ENCODE measurements at places on chromosomes 12 and 14.

DNA sequence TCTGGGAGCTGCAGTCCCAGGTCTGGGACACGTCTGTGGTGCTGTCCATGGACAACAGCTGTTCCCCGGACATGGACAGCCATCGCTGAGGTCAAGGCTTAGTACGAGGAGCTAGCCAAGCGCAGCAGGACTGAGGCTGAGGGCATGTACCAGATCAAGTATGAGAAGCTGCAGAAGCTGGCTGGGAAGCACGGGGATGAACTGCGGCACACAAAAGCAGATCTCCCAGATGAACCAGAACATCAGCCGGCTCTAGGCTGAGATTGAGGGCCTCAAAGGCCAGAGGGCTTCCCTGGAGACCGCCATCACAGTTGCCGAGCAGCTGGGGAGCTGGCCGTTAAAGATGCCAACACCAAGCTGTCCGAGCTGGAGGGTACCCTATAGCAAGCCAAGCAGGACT is 375.3 kb downstream of the SEC23A start:
- DNase-seq = no peak

GRCh38 chr12:121801595-121802484 is 2.0 kb upstream of the SETD1B start:
- no peak for DNase-seq

GRCh38 chr12:109266106-109266879 is 42.8 kb downstream of the FOXN4 start:
- DNase-seq = no peak

DNA sequence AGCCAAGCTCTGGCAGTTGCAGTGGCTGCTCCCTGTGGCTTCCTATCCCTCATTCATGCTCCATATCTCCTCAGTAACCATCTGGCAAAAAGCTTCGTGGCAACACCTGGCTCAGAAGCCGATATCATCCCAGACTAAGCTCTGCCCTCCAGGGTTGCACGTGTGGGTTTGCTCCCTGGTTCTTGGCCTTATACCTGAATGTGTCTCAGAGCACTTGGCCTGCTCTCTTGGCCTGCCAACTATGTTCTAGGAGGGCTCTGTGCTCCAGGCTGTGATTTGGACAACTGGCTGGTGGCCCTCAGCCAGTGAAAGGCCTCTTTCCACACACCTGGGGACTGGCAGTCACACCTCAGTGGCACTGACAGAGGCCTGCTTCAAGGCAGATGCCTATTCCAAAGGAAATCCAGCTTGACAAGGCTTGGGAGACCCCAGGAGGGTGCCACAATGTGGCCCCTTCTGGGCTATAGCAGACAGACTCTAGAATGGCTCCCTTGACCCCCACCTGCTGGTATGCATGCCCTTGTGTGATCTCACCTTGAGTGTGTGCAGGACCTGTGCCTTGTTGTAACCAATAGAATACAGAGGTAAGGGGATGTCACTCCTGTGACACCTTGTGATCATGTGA is 10.5 kb downstream of the PLD4 start:
- no peak for DNase-seq

GRCh38 chr12:130636370-130636769 is 79.7 kb downstream of the RIMBP2 start:
- DNase-seq = no peak

GRCh38 chr12:122227341-122227740 is 1.5 kb upstream of the DIABLO start:
- DNase-seq = no peak

- DNase-seq = no peak
Observed at GRCh38 chr12:69464428-69464827, 5.8 kb upstream of the FRS2 start.

GRCh38 chr12:10395390-10395998 is 5.7 kb upstream of the KLRK1 start:
- DNase-seq = no peak

DNA sequence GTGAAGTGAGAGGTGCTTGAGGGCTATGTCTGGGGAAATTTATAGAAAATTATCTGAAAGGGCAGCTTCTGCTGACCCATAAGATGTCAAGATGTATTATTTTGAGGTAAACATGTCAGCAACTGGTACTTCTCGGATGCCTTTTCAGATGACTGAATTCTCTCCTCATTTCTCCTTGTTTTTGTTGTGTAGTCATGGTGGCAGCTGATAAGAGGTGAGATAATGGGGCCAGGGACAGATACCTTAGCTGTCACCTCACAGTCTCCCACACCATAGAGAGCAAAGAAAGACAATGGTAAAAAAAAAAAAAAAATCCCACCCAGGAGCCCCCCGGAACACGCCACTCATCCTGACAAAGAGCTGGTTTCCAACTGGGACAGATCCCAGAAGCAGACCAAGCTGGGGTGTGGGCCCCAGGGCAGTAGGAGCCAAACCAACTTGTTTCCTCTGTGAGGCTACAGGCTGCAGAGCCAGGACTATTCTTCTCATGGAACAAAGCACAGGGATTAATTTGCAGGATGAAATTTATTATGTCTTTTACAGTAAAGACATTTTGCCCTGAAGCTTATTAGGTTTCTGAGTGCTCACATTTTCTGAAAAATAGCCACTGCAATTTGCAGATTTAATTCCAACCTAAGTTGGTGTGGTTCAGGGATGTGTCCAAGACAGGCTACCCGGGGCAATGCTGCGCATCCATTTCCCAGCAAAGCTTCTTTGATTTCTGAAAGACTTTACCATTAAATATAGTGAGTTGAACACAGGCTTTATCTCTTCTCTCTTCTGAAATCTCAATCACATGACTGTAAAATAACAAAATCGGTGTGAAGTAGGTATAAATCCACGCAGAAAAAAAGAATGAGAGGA is 52.2 kb downstream of the NDUFA12 start:
- DNase-seq = no peak

DNA sequence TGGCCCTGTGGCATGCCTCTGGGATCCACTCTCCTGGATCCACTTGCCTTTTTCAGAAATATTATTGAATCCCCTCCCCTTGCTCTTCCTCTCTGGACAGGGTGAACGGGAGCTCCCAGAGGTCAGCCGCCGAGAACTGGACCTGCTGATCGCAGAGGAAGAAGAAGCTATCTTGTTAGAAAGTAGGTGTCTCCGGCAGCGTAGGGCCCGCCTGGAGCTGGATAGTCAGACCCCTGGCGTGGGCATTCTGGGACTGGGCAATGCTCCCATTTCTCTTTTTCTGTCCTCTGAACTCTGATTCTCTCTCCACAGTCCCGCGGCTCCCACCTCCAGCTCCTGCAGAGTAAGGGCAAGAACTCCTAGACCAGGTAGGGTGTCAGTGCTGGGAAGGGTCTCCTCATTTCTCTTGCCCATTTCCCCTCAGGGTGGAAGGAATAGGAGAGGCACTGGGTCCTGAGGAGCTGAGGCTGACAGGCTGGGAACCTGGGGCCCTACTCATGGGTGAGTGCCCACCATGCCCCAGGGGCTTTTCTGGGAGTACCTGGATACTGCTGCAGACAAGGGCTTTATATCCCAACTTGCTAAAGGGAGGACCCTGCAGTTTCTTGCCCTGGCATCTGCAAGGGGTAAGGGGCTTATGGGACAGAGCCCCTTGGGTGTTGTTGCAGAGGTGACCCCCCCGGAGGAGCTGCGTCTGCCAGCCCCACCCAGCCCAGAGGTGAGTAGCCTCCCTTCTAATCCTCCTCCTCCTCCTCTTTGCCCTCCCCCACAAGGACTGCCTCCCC is 5.4 kb downstream of the REC8 start:
- DNase-seq = no peak

DNA sequence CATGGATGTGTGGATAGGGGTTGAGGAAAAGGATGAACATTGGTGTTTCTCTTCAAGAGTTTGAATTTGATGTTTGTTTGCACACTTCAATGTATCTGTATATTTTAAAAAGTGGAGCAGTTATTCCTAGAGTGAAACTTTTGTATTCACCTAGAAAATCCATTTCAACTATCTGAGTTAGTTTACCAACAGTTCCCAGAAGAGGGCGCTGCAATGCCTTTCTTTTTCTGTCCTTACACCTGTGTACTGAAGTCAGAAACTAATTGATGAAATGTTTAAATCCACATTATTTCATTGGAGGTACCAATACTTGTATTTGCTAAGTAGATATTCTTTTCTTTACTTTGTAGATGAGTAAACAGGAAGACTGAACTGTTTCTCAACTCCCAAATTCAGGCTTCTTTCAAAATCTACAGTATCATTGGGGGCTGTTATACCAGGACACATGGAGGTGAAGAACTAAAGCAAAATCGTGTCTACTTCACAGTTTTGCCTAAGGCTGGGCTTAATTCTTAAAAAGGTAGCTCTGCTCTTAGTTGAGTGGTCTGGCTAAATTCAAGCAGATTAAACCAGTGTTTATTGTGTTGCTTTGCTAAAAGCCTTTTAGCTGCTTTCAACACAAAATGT is 26.6 kb upstream of the KLRB1 start:
- DNase-seq = no peak

DNA sequence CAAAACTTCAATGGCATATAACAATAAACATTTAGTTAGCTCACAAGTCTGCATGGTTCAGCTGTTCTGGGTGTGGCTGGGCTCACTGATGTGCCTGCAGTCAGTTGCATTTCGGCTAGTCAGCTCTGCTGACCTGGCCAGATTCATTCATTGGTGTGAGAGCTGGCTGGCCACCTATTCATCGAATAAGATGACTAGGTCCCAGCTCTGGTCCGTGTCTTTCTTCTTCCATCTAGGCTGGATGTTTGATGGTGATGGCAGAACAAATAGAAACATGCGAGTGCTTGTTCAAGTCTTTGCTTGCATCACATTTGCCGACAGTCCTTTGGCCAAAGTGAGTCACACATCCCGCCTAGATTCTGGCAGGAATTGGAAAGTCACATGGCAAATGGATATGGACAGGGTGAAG is 203.3 kb upstream of the CRY1 start:
- no peak for DNase-seq

- no peak for DNase-seq
Observed at GRCh38 chr14:67536087-67536486, 3.0 kb downstream of the PLEKHH1 start.

- DNase-seq = no peak
Observed at GRCh38 chr14:86091811-86092210, 561.9 kb downstream of the FLRT2 start.

DNA sequence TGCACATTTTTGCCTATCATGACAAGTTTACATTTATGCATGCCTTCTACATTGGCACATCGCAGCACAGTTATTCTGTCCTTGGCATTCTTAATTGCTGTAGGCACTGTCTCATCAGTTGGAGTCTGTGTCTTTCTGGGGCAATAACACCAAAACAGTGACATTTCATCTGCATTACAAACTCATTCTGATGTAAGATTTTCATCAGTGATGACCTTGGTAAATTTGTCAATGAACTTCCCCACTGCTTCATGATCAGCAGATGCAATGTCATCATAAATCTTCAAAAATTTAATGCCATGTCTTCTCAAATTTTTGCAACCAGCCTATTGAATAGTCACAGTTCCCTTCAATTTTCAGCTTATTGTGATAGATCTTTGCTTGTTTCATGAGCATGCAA is 85.5 kb downstream of the CAPZA3 start:
- DNase-seq = no peak

GRCh38 chr12:82182601-82183190 is 175.5 kb downstream of the CCDC59 start:
- no peak for DNase-seq

- DNase-seq = no peak
Observed at GRCh38 chr14:62847168-62847567, 198.1 kb downstream of the KCNH5 start.

GRCh38 chr12:57687862-57688261 is 6.1 kb upstream of the OS9 start:
- DNase-seq = no peak

DNA sequence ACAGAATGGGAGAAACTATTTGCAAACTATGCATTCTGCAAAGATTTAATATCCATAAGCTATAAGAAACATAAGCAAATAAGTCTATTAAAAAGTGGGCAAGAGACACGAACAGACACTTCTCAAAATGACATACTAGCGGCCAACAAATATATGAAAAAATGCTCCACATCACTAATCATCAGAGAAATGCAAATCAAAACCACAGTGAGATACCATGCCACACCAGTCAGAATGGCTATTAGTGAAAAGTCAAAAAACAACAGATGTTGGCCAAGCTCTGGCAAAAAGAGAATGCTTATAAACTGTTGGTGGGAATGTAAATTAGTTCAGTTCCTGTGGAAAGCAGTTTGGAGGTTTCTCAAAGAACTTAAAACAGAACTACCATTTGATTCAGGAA is 121.3 kb downstream of the KCNMB4 start:
- no peak for DNase-seq

DNA sequence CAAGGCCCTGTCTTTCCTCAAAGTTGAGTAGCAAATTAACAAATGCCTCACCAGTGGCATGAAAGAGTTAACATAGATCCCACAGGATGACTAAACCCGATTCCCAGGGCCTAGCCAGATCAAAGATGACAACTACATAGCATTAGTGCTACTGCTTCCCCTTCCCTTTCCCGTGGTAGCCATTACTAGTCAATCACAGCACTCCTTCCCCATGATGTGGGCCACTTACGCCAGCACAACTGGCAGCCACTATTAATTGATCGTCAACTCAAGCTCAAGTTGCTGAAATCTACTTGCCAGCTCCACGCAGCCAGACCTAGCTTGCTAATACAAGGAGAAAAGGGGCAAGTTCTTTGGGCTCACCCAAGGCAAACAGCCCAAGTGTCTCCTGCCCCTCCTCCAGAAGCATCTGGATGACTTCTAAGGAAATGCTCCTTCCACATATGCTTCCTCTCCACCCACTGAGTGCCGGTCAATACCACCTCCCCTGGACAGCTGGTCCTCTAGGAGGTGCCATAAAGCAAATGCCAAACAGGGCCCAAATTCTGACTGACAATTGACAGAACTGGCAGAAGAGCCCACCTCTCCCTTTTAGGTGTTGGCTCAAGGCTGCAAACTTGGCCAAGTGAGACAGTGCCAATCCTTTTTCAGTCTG is 72.6 kb downstream of the NUAK1 start:
- DNase-seq = no peak

GRCh38 chr12:58368001-58368400 is 426.6 kb downstream of the ATP23 start:
- DNase-seq = no peak

DNA sequence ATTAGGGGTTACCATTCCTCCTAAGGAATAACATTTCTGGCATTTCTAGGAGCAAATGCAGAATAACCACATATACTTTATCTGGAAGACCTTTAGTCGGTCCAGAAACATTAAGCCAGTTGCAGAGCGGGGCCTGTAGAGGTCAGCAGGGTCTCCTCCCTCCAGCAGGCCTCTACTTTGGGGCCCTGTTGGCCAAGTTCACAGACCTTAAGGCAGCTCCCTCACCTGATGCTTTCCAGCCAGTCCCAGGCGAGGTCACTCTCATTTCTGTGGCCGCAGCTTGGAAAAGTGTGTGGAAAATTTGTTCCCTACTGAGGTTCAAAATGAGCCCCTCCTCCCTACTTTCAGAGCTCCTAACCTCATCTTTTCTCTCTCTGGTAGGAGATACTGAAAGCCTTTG is 74.1 kb downstream of the ESR2 start:
- no peak for DNase-seq

GRCh38 chr14:93481758-93482157 is 51.0 kb downstream of the UNC79 start:
- no peak for DNase-seq

DNA sequence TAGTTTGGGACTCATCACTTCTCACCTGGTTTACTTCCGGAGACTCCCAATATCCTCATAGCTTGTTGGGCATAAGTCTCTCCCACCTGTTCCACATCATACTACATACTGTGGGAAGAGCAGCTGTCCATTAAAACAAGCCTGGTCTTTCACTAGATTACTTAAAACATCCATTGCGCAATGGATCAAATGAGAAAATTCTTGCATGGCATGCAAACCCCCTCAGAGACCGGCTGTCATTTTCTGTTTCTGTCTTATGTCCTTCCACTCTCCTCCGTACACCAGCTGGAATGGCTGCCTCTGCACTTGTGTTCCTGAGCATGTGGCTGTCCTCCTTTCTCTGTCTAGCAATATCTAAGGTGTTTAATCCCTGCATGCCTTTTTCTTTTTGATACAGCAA is 265.6 kb downstream of the TMEM117 start:
- DNase-seq = no peak

Measured in GM12864 (cell line).